Left lung (tissue), 14 donors: ENCODE measurements at places on chromosomes 2 and 18.
A peak's percentile ranks its signal among the peaks of the same experiment; 100 is the strongest.

- no peak for DNase-seq
Observed at GRCh38 chr2:26462511-26463243, 15.2 kb downstream of the OTOF start.

- no peak for DNase-seq
Observed at GRCh38 chr2:221972813-221973478, 325.9 kb downstream of the PAX3 start.

DNA sequence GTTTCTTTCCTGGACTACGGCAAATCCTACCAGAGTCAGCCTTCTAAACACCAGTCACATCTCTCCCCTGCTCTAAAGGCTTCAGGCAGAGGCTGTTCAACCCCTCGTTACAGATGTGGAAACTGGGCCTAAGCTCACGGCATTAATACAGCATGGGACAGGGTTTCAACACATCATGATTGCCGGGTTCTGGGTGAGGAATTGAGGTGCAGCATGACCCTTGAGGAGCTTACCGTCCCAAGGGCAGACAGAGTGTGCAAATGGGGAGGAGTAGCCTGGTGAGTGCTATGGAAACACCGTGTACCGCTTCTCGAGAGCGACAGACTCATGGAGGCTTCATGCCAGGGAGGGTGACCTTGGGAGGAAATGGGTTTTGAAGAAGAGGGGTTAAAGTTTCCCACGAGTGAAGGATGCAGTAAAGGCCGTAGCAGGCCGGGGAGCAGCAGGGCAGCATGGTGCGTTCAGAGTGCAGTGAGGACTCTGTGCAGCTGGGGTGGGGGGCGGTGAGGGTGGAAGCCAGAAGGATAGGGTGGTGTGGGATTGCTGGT is 51.1 kb downstream of the TGOLN2 start:
- no peak for DNase-seq

GRCh38 chr2:6855860-6856547 is 9.7 kb downstream of the CMPK2 start:
- no peak for DNase-seq

DNA sequence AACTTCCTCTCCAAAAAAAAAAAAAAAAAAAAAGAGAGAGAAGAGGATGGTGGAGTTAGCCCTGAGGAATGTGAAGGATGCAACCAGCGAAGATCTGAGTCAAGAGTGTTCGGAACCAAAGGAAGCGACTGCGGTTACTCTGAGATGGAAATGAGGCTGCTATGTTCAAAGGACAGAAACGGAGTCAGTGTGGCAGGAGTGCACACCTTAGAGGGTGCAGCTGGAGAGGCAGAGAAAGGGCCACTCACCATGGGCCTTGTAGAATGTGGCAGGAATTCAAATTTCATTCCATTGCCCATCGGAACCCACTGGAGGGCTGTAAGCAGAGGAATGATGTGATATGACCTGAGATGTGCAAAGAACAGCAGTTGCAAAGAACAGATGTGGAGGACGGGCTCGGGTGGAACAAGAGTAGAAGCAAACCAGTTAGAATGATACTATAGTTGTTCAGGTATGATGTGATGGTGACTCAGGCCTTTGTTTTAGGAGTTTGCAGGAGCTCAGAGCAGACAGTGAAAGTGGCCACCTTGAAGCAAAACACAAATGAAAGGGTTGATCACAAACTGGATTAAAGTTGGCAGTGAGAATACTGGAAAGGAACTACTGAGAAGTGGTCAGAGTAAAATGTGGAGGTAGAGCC is 22.6 kb downstream of the ITGA6 start:
- no peak for DNase-seq

DNA sequence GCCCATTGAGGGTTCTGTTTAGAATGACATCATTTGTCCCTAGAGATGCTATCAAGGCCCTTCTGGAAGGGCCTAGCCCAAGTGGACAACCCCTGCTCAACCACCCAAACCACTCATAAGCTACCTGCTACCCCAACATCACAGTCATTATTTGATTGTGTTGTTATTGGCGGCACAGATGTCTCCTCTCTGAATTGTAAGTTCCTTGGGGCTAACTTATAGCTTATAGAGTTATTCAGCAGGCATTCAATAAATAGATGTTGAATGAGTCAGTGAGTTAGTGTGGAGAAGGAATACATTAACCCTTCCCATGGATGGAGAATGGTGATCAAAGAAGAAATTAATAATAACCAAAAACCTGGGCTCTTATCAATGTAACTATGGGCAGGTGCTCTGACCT is 80.0 kb downstream of the ACAA2 start:
- no peak for DNase-seq

GRCh38 chr2:215594766-215595165 is 158.9 kb upstream of the FN1 start:
- no peak for DNase-seq

GRCh38 chr2:171531836-171532450 is 9.7 kb downstream of the CYBRD1 start:
- no peak for DNase-seq

DNA sequence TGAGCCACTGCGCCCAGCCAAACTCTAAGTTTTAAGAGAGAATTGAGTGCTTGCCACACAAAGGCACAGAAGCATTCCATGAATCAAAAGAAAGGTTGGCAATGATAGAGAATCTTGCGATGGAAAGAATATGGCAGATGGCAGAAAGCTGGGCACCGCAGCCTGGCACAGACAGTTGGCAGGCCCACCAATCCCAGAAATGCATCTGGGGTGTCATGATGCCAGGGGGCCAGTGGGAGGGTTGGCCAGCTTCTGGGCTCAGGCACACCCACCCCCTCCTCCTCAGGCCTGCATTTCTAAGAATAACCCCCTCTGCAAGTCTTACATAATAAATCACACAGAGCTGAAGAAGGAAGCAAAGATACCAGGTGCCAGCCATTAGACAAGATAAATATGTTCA is 19.6 kb downstream of the ZNF2 start:
- DNase-seq: no peak

DNA sequence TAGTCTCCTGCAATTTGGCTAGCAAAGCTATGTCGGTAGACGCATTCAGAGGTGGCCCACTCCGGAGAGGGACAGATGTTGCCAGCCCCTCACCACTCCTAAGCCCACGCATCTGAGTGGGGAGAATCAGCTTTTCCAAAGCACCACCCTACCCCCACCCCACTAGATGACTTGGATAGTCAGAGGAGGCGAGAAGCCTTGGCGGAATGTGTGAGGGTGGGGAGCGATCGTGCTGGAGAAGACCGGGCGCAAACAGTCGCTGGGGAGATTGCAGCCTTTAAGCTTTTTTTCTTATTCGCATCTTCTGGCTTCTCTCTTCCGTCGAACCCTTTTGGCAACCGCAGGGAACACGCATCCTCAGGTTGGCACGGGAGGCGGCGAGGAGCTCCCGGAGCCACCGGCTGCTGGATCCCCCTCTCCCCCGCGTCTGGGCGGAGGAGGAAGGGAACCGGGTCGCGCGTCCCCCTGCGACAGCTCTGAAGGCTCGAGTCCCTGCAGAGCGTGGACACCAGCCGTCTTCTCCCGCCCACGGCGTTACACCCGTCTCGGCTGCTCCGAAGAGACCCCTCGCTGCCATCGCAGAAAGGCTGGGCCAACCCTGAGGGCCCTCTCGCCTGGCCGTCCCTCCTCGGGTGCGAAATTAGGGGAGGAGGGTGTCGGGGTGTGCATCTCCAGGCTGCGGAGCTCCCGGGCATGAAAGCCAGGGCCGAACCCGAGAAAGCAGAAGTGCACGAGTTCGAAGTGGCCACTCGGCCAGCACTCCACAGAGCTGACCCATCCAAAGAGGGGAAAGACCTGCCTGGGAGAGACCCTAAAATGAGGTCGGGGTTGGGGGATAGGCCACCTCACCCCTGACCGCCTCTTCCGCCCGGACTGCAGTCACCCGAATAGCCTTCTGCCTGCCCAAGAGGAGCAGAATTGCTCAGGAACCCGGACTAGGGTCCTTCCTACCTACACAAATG is 12.2 kb downstream of the EVX2 start:
- DNase-seq: no peak

GRCh38 chr2:235533198-235533597 is 39.4 kb downstream of the AGAP1 start:
- no peak for DNase-seq

DNA sequence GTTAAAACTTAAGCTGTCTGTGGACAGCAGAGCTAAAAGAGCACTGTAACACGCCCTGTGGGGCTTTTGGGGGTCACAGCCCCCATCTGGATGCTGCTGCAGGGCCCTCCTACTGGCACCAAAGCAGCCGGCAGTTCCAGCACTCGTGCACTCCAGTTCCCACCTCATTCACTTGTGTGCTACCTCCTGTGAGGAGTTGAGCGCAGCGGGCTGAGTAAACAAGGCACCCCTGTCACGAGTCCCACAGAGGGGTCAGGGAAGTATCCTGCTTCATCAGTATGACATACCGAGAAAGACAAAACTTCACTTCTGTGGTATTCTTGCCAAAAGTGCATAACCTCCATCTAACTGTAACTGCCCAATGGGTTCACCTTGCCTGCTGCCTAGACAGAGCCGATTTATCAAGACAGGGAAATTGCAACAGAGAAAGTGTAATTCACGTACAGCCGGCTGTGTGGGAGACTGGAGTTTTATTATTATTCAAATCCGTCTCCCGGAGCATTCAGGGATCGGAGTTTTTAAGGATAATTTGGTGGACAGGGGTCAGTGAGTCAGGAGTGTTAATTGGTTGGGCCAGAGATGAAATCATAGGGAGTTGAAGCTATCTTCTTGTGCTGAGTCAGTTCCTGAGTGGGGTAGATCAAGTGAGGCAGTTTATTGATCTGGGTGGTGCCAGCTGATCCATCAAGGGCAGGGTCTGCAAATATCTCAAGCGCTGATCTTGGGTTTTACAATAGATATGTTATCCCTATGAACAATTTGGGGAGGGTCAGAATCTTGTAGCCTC is 41.6 kb downstream of the TMEM17 start:
- no peak for DNase-seq

DNA sequence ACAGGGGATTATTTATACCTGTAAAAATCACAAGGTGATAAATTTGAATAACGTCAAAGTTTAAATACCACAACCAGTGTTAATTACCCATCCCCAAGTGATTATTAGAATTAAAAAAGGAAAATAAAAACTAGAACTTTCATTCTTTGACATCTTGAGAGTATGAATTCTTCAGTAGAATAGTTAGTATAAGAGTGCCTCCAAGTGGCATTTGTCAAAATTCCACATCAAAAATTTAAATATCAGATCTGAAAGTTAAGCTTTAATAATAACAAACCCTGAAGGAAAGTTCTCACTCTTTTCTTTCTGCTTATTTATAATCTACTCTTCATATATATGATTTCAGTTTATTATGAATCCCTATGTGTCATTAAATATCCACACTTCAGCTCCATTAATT is 273.7 kb upstream of the KYNU start:
- DNase-seq: no peak

GRCh38 chr18:34626404-34627136 is 83.5 kb upstream of the DTNA start:
- DNase-seq: no peak

GRCh38 chr2:43152186-43152585 is 74.2 kb downstream of the ZFP36L2 start:
- DNase-seq: no peak

- DNase-seq: peak; percentile 65
Observed at GRCh38 chr18:79378536-79379250, 17.0 kb upstream of the NFATC1 start.

DNA sequence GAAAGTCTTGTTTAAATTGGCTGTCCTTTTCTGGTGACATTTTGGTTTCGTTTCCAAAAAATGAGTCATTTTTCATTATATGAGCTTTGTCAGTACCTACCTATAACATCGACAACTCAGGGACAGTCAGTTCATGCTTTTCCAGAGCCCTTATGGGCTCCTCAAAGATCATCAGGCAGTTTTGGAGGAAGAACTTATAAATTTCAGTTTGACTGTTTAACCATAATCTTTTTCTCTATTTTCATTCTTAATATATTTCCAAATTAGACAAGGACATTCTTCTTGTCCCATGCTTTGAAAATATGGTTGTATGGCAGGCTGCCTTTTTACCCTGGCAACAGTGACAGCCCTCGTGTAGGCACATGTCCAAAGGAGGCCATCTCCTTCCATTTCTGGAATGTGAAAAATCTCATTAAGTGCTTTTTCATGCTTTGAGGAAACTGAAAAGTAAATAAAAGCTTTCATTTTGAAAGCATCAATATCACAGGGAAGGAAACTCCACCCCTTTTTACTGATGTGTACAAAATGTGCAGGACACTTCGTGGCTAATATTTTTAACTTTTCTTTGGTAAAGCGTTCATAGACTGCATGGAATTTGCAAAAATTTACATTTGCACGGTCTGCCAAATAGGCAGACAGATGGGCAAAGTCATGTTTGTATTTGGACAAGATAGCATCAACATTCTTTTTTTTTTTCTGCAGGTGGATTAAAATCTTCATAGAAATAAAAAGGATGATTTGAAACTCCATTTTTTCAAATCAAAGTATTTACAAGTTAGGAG is 7.2 kb upstream of the PROC start:
- no peak for DNase-seq
